Astrocyte (in vitro differentiated cells and primary cell): ENCODE measurements at places on chromosomes 7 and 10. TPM values are rescaled to one million over a fixed set of nuclear protein-coding genes. Genes with fewer than 3 reads are reported as not detected.

DNA sequence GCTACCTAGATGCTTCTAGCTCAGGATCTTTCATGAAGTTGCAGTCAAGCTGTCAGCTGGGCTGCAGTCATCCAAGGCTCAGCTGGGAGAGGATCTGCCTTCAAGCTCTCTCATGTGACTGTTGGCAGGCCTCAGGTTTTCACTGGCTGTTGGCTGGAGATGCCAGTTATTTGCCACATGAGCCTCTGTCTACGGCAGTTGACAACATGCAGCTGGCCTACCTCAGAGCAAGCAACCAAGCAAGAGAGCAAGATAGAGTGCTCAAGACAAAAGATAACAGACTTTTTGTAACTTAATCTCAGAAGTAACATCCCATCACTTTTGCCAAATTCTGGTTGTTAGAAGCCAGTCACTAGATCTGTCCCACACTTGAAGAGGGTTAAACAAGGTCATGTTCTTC is 125.8 kb downstream of the TPST1 start:
- DNase-seq, result peak; percentile 26
- H3K27ac ChIP-seq, result no peak overlapping the region
- H3K4me1 ChIP-seq, result peaks cover 9% of the 10 kb centered on the region
- H3K4me3 ChIP-seq, result no peak overlapping the region
- no peaks in the 10 kb centered on the region for H3K36me3 ChIP-seq
- no peaks in the 10 kb centered on the region for H3K27me3 ChIP-seq

DNA sequence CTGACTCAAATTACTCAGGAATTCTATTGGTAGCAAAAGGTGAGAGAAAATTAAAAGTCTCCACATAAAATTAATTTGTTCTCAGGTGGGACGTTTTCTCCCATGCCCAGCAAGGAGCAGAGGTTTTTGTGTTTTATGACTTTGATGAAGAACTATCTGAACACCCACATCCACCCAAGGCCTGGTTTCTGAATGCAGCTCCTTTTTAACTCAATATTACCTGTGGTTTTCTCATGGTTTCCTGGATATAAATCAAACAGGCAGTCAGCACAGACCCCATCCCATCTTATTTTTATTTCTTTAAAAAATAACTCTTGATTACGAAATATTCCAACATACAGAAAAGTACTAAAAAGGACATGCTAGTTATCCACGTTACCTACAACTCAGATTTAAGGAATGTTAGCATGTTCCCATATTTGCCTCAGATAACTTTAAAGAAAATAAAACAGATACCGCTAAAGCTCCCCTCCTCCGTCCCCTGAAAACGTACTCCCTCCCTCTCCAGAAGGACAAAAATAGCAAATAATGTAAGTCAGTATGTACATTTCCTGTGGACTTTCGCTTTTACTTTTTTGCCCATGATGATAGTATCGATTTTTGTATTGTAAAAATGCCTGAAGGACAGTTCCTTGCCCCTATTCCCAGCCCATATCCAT is 43.4 kb downstream of the GLI3 start:
- H3K27ac ChIP-seq, result no peak overlapping the region
- peaks cover 44% of the 10 kb centered on the region for H3K4me1 ChIP-seq
- DNase-seq, result no peak
- no peaks in the 10 kb centered on the region for H3K27me3 ChIP-seq

HMX2 gene
- not detected in 2 replicates for total RNA-seq

GRCh38 chr10:44975431-44976331 is 2.9 kb downstream of the DEPP1 start:
- peaks cover 52% of the 10 kb centered on the region for H3K4me1 ChIP-seq
- H3K4me3 ChIP-seq, result no peak overlapping the region
- peak; percentile 76 for DNase-seq
- H3K27me3 ChIP-seq, result no peaks in the 10 kb centered on the region
- H3K36me3 ChIP-seq, result no peaks in the 10 kb centered on the region

GRCh38 chr10:77685432-77685831 is 47.8 kb upstream of the KCNMA1 start:
- no peaks in the 10 kb centered on the region for H3K4me1 ChIP-seq
- H3K4me3 ChIP-seq, result no peak overlapping the region

DNA sequence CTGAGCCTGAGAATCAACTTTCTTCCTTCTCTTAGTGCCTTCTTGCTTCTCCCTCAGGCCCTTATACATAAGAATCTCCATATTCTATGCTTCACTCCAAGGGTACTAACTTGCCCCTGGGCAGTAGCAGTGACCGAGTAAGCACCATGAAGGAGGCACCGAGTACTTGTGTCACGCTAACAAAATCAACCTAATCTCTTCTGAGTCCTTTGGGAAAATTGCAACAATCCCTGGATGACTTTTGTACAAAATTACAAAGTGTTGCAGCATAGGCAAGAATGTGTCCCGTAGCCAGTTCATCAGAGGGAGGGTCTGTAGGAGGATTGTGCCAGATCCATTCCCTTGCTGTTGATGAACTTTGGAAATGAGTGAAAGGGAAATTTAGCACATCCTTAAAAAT is 80.4 kb upstream of the EEPD1 start:
- no peaks in the 10 kb centered on the region for H3K4me1 ChIP-seq
- peaks cover 3% of the 10 kb centered on the region for H3K27me3 ChIP-seq
- no peak for DNase-seq
- no peak overlapping the region for H3K4me3 ChIP-seq
- no peaks in the 10 kb centered on the region for H3K36me3 ChIP-seq
